GM19239 (cell line): ENCODE measurements at places on chromosomes 2 and 18.

- no peak for DNase-seq
These were observed 370.1 kb downstream of the FBXO15 start for GRCh38 chr18:73777356-73778031.

DNA sequence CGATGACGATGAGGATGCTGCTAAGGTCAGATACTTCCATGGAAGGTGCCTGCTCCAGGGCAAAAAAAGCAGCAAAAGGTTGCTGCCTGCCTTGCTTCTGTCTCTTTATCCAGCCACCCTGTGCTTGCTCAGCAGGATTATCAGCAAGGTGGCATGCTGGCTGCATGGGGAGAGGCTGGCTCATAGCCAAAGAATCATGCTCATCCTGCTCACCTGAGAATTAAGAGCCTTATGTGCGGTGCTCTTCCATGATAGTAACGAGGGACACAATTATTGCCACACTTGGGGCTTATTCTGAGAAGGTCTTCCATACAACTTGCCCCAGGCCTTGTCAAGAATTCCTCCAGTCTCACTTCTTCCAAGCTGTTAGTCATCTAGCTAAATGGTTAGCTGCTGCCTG lies 60.4 kb upstream of the SEC11C start:
- no peak for DNase-seq

- DNase-seq = no peak
These were observed 257.3 kb downstream of the MYCN start for GRCh38 chr2:16197504-16198147.

DNA sequence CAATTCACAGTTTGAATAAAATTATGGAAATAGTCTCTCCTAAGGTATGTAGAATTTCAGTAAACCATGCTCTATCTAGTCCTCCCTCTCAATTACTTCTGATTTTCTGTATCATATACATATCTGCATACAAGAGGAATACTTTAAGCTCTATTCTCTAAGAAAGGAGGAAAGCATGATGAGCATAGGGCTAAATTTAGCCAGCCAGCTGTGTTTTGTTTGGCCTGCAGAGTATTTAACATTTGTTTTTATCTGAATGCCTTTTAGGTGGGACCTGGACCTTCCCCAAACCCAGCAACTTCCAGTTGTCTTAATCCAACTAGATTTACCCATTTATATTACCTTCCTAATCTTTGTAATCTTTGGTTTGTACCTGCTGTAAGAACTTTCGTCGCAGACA lies 42.2 kb upstream of the FAM117B start:
- DNase-seq = no peak

- no peak for DNase-seq
These were observed 132.0 kb upstream of the CCDC195 start for GRCh38 chr2:224847961-224848850.

DNA sequence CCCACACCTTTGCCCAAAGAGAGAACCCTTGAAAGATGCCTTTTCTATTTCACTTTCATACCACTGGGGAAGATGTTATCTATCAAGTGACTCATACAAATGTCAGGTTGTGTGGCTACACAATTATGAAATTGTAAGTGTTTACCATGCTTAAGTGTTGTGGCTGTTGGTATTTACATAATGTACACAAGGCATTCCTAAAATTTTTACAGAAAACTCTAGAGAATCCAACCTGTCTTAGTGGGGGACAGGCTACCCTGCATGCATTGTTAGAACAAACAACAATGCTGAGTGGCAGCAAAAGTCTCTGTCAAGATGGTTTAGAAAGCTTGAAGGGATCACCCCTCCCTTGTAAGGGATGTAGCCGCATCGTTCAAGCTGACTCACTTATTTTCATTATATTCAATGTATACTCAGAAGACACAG lies 5.5 kb upstream of the MGAT4A start:
- no peak for DNase-seq

- no peak for DNase-seq
These were observed 35.7 kb downstream of the WDR43 start for GRCh38 chr2:28930205-28930604.

DNA sequence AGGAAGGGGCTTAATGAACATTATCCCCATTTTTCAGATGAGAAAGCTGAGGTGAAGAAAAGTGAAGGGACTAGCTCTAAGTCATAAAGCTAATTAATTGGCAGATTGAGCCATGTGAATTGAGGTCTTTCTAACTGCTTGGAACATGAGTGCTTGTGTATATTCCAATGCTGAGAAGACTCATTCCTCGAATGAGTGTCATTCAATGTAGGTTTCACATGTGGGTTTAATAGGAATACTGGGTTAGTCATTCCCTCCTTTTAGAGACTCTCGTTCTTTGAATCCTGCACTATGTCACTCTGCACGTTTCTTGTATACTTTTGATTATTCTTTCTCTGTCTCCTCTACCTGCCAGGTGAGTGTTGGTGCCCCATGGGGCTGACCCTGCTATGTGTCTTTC lies 218.2 kb downstream of the HRH4 start:
- no peak for DNase-seq

DNA sequence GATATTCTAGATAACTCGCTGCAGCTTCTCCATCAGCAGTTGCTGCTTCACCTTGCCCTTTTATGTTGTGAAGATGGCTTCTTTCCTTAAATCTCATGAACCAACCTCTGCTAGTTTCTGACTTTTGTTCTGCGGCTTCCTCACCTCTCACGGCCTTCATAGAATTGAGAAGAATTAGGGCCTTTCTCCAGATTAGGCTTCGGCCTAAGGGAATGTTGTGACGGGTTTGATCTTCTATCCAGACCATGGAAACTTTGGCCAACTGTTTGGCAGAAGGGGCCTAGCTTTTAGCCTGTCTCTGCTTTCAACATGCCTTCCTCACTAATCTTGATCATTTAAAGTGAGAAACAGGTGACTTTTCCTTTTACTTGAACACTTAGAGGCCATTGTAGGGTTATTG lies 199.9 kb downstream of the CYP26B1 start:
- DNase-seq = no peak

GRCh38 chr2:160700021-160700814 lies 206.6 kb upstream of the RBMS1 start:
- DNase-seq = no peak

- DNase-seq = no peak
These were observed 848.8 kb upstream of the KLHL29 start for GRCh38 chr2:22536133-22536532.

DNA sequence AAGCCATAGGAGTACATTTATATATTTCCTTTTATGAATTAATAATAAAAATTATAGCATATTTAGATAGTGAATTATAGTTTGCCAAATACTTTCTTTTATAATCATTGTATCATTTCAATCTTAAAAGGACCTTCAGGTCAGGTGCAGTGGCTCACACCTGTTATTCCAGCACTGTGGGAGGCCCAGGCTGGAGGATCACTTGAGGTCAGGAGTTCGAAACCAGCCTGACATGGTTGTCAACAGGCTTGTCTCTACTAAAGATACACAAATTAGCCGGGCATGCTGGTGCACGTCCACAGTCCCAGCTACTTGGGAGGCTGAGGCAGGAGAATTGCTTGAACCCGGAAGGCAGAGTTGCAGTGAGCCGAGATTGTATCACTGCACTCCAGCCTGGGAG lies 19.7 kb downstream of the APOB start:
- no peak for DNase-seq

DNA sequence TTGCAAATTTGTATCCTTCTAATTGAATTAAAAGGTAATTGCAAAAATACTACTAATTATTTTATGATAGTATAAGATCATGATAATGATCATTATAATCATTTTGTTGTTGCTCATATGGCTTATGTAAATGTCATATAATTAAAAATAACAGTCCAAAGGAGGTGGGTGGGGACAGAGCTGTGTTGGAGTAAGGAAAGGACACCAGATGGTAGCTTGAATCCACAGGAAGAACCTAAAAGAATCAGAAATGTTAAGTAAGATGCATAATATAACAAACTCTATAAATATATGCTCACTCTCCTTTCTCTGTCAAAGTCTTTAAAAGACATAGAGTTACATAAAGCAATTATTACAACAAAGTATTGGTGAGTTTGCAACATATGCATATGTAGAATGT lies 650.7 kb upstream of the HS6ST1 start:
- DNase-seq = no peak

- DNase-seq = no peak
These were observed 13.6 kb downstream of the PTPN18 start for GRCh38 chr2:130369311-130369964.

DNA sequence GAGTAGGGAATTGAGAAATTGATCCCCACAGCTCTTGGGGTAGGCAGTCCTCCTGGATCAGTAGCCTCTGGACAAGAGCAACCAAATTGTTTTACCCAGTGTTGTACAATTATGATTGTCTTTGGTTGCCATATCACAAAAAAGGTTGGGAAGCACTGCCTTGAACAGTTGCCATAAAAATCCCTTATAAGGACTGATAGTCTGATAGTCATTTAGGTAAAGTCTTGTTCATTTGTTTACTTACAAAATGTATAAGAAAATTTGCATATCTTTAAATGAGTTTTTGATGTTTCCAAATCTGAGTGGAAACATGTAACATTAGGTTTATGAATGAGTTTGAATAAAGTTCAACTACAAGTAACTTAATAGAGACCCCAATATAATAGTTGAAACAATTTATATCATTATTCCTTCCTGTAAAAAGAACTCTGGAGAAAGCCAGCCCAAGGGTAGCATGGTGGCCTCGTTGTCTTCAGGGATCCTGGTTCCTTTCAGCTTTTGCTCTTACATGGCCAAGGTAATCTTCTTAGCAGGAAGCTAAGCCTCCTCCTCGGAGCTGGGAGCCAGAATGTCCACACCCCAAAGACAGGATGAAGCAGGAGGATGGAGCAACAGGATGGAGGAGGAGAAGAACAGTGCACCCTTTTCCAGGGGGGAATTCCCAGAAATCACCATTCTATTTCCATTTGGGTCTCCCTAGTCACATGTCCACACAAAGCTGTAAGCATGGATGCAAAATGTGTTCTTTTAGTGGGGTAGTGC lies 35.7 kb upstream of the NEMP2 start:
- no peak for DNase-seq

GRCh38 chr18:69353023-69353422 lies 47.7 kb upstream of the DOK6 start:
- no peak for DNase-seq

DNA sequence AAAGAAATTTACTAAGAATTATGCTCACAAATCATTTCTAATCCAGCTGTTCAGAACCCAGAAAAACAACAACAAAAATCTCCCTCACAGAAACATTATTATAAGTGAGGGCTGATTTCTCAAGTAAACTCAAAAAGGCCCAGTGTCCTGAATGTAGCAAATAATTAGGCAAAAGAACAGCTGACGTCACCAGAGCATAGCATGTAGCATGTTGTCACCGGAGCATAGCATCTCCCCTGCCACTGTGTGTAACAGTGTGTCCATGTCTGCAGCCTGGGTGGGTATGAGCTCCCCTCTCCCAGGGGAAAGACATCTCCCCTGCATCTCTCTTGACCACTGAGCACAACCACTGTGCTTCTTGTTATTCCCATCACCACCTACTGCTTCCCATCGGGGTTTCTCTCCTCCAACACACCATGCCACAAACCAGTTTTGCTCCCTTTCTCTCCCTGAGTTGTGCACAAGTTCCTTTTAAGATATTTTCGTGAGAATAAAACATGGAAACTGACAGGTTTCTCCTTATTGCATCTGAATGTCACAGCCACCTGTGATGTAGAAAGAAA lies 126.7 kb downstream of the CABYR start:
- no peak for DNase-seq

DNA sequence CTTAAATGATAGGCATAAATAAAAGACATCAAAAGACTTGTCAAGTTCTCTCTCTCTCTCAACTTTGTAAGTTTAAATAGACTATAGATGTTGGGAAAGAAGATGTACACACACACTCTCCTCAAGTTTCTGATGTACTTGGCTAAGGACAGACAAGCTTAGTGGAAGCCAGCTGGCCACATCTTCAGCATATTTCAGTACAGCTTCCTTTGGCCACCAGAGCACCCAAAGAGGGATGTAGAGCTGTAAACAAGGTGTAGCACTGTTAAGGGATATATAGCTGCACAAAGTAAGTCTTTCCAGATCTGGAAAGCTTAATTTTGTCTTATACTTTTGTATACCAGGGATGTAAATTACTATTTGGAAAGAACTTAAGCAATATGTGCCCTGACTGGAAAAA lies 64.3 kb upstream of the MSTN start:
- DNase-seq = no peak

DNA sequence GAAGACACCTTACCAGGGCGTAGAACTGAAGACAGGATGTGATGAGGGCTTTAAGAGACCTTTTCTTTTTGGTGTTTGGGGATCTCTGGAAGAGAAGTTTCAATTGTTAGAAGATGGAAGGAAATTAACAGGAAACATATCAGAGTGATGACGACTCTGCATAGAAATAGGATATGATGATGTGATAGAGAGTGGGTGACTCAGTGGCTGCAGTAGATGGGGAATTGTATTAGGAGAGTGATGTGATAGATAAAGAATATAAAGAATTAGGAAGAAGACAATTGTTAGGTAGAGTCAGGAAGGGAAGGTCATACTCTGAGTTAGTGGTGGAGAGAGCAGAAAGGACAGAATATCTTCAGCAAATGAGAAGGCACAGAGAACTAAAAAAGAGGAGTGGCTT lies 593.9 kb downstream of the NYAP2 start:
- DNase-seq = no peak
